SW 1271 (cell line): ENCODE measurements at places on chromosomes 12 and 14.

DNA sequence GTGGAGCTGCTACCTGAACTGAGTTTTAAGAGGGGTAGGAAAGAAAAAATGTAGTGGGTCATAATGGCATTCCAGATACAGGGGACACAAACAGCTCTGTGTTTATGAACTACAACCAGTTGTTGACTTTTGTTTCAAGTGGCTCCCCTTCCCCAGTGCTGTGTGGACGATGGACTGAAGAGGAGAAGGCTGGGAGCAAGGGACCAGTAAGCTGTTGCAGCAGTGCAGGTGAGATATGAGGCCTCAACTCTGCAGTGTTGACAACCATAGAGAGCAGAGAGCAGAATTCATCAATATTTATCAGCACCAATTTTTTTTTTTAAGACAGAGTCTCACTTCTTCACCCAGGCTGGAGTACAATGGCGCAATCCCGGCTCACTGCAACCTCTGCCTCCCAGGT is 46.6 kb downstream of the MDM2 start:
- no peak for DNase-seq

- no peak for DNase-seq
These were observed 4.0 kb upstream of the C1R start for GRCh38 chr12:7096006-7096932.

GRCh38 chr12:116864371-116865160 is 16.7 kb downstream of the HRK start:
- peak; percentile 34 for DNase-seq

DNA sequence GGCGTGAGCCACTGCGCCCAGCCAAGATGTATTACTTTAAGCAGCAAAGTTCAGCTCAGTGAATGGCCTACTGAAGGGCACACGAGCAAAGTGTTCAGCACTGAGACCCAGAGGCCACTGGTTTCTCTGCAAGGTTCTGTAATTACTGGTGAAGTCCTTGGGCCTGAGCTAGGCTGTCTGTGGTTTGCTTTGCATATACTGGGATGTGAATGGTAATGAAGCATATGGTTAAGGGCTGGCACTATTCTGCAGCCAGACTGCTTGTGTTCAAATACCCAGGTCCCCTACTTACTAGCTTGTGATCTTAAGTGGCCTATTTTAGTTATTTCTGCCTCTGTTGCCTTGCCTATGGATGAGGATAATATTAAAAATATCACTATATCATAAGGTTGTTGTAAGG is 72.0 kb downstream of the LLPH start:
- no peak for DNase-seq

DNA sequence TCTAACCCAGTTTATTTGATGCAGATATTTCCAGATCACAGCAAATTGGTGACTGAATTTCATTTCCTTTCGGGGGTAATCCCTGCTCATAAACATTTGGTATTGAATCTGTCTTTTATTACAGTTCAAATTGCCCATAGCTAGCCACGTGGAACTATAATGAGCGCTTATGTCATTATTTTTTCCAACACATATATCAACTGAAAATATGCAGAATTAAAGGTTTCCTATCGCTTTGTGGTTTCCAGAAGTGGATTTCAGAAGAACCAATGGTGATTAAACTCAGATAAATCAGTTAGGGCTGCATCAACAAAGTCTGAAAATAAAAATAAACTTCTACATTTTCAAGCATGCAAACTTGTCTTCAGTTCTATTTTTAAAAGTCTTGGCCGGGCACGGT is 111.9 kb downstream of the PIK3C2G start:
- DNase-seq = no peak

GRCh38 chr14:25095736-25096437 is 45.9 kb upstream of the STXBP6 start:
- no peak for DNase-seq

- DNase-seq = no peak
These were observed 14.8 kb downstream of the ACVRL1 start for GRCh38 chr12:51922146-51922545.

DNA sequence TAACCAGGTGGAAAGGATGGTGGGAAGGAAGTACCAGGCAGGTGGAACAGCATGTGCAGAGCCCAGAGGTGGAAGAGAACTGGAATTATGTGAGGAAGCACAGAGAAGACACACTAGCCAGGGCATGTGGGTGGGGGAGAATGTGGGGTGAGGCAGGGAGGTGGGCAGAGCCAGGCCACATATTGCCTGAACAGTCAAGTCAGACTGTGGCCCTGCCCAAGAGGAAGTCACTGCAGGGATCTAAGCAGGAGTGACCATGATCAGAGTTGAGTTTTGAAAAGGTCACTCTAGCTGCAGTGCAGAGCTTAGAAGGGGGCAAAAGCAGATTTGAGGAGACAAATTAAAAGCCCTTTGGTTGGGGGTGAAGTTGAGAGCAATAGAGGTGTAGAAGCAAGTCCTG is 114.0 kb upstream of the SLC38A2 start:
- no peak for DNase-seq

- DNase-seq = no peak
These were observed 3.7 kb upstream of the SLC35F4 start for GRCh38 chr14:57869617-57870016.

DNA sequence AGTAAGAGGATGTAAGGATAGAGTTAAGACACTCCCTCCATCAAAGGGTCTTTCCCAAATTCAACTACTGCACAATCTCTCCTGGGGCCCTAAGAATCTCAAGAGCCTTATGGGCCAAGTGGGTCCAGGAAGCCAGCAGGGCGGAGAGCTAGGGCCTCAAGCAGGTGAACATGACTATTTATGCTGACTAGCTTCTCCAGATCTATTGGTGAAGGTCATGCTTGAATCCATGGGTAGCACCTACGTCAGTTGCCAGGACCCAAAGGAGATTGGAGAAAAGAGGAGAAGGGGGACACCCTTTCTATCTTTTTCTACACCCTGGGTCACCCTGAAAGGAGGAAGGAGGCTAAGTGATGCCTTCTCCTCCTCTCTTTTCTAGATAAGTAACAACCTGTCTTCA is 534.2 kb upstream of the MIS18BP1 start:
- DNase-seq = no peak

DNA sequence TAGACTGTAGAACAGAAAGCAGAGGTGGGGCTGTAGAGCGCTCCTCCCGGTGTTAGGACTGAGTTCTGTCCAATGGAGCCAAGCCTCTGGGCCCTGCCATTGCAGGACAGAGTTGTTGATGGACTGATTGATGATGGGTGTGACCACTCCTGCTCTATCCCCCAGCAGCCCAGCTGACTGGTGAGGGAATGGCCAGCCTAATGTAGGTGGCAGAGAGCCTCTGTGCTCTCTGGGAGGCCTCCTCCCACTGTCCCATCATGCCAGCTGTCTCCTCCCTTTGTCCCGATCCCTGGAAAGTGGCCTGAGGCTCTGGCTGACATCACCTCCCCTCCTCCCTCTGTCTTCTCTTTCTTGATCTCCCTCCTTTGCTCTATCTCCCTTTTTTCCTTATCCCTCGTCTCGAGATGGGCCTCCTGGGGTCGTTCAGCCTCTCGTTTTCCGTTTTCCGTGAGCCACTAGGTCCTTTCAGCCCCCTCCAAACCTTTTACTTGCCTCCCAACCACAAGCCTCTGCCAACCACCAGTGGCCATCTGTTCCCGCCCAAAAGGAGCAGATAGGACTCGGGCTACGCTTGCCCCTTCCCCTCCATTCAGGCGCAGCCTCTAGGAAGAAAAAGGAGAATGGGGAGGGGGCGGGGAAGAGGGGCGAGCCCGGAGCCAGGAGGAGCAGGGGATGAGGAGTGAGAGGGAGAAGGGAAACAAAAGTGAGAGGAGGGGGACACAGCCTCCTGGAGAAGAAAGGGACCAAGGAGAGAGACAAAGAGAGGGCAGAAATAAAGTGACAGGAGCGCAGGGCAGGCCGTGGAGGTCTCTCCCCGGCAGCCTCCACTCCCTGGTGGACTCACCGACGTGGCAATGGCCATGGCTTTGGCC is 572 bp downstream of the EFS start:
- no peak for DNase-seq

DNA sequence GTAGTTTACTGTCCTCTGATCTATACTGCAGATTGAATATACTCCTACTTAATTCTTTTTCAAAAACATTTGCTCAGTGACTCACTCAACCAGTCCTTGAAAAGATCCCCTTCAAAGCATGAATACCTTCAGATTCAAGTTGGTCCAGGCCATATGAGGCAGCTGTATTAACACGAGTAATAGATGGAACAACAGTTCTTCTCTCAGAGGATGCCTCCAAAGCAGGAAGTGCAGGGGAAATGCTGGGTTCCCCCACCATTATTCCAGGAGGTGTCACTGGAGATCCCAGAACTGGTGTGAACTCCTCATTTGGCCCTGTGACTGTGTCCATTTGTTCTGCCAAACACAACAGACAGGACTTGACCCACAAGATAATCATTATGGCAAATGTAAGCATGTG is 20.6 kb downstream of the ARMH4 start:
- DNase-seq = no peak

DNA sequence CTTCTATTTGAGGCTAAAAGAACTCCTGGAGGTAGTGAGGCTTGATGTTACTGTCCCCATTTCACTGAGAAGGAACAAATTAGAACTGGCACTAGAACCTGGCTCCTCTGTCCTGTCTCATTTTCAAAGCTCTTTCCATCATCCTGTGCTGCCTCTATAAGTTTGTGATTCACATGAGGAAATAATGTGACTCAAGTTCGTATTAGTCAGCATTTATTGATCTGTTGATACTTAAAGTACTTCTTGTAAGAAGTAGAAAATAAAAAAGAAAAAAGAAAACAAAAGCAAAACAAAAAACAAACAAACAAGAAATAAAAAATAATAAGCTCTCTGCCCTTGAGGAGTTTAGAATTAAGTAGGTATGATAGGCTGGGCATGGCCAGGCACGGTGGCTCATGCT is 2.3 kb upstream of the ESPL1 start:
- no peak for DNase-seq

- peak; percentile 62 for DNase-seq
These were observed 27.9 kb downstream of the TMCC3 start for GRCh38 chr12:94622475-94622874.

- no peak for DNase-seq
These were observed 369.1 kb upstream of the NOVA1 start for GRCh38 chr14:26966908-26967307.

DNA sequence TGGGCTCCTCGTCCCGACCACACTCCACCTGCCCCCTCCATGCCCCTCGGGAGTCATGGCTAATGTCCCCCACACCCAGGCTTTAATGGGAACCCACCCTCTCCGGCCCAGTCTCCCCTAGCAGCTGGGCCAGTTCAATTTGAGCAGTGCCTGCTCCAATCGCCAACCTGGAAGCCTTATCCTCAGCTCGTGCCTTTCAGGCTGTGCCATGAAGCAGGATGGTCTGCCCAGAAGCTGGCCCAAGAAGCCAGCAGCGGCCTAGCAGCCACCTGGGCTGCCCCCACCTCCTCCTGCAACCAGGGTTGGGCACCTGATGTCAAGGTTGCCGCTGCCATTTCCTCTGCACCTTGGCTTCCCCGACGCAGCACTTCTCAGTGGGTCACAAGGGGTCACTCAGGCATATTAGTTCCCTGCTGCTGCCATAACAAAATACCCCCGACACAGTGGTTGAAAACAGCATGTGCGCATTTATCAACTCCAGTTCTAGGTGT is 2.3 kb upstream of the CLBA1 start:
- no peak for DNase-seq

DNA sequence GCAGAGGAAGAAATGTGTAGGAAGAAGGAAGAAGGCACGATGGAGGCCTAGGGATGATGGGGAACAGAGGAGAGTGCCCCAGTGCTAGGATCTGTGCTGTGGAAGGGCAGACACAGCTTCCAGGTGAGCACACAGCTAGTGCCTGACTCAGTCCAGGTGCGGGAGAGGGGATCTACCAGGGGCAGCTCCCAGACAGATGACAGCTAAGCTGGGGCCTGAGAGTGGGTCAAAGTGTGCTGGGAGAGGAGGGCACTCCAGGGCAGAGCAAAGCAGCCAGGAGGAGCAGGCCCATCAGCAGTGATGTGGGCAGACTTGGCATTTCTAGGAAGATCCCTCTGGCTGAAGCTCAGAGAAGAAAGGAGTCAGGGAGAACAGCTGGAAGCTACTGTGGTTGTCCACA is 36.7 kb downstream of the LRTM2 start:
- no peak for DNase-seq

DNA sequence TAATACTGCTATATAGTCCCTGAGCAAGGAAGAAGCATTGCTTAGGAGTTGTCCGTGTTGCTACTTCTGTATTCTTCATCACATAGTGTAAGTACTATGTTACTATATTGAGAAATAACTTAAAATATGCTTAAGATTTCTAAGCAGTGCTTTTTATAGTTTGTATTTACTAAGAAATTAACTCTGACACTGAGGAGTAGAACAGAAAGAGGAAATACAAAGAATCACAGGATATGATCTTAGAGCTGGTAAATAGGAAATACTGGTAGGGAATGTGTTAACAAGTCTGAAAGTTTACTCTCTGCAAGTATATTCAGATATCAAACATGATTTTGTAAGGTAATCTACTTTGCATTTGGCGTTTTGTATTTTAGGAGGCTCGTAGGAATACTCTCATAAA is 15.5 kb downstream of the XPOT start:
- no peak for DNase-seq

- DNase-seq = no peak
These were observed 22.6 kb downstream of the C12orf75 start for GRCh38 chr12:105352940-105353635.

DNA sequence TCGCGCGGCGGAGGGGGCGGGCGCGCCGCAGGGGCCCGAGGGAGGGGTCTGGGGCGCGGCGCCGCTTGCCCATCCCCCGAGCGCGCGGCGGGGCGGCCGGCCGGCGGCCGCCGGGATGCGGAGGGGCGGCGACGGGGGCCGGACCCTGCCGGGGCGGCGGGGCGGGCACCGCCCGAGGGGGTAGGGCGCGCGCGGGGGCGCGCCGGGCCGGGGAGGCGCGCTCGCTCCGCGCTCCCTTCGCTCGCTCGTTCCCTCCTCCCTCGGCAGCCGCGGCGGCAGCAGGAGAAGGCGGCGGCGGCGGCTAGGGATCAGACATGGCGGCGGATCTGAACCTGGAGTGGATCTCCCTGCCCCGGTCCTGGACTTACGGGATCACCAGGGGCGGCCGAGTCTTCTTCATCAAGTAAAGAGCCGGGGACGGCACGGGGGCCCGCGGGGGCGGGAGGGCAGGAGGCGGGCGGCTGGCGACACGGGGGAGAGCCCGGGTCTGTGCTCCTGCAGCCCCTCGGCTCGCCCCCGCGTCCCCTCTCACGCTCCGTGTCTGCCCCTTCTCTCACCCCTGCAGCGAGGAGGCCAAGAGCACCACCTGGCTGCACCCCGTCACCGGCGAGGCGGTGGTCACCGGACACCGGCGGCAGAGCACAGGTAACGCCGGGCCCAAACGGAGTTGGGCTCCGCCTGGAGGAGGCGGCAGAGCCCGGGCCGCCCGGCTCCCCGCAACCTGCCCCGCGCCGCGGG is at the start of gene PLEKHA5:
TSS of gene PLEKHA5 (plus strand) at position 248 of the 738 bp plus-strand sequence. CDS start at position 315, 67 bp downstream.
- peak; percentile 43 for DNase-seq

- DNase-seq = no peak
These were observed 10.1 kb downstream of the MVK start for GRCh38 chr12:109583733-109584132.

- no peak for DNase-seq
These were observed 14.5 kb downstream of the RNASE3 start for GRCh38 chr14:20905676-20906075.

DNA sequence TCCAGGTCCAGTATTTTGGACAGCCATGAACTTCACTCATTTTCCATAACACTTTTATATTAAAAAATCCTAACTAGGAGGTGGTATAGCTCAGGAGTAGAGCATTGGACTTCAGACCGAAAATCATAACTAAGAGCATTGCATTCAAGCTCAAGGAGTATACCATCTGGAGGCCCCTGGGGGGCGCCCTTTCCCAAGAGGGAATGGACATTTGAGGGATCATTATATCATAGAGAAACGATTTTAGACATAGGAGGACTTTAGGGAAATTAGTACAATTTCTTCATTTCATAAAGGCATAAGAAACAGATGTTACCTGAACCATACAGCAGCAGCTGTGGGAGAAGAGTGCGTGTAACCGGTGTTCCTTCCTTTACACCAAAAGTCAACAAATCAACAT is 5.2 kb upstream of the ATG14 start:
- no peak for DNase-seq
